ENCODE measurements at places on chromosomes 7 and 10.
A peak's percentile ranks its signal among the peaks of the same experiment; 100 is the strongest.

- peak; percentile 33 for DNase-seq
These were observed 27.6 kb downstream of the SLC35G1 start for GRCh38 chr10:93921338-93921737.

GRCh38 chr10:14584661-14585060 is 190.0 kb downstream of the FAM107B start:
- peak; percentile 48 for DNase-seq

DNA sequence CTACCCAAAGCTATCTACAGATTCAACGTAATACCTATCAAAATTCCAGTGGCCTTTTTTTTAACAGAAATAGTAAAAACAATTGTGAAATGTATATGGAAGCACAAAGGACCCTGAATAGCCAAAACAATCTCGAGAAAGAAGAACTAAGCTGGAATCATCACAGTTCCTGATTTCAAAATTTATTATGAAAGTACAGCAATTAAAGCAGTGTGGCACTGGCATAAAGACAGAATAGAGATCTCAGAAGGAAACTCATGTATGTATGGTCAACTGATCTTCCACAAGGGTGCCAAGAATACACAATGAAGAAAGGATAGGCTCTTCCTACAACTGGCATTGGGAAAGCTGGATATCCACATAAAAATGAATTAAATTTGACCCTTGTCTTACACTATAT is 23.2 kb downstream of the PNLIPRP3 start:
- no peak for DNase-seq

- peak; percentile 66 for DNase-seq
These were observed 31.2 kb downstream of the PRTFDC1 start for GRCh38 chr10:24920907-24921881.

- DNase-seq = no peak
These were observed 12.7 kb upstream of the COL28A1 start for GRCh38 chr7:7548407-7548806.

- DNase-seq = no peak
These were observed 12.7 kb upstream of the SFMBT2 start for GRCh38 chr10:7423521-7423920.

DNA sequence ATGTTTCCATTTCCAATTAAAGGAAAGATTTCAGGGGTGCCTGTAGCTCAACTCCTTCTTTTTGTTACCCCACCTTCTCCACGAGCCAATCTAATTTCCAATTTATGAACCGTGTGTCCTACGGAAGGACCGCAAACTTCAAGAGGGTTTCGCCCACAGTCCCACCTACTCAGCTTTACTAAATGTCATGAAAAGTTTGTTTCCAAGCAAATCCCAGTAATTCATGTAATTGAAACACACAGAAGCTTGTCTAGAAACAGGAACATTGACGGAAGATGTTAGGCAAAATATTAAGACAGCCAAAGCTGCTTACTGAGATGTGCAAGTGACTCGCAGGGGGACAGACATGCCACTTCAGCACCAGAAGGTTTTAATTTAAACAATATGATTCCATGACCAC is 32.9 kb upstream of the LYZL1 start:
- DNase-seq = no peak

DNA sequence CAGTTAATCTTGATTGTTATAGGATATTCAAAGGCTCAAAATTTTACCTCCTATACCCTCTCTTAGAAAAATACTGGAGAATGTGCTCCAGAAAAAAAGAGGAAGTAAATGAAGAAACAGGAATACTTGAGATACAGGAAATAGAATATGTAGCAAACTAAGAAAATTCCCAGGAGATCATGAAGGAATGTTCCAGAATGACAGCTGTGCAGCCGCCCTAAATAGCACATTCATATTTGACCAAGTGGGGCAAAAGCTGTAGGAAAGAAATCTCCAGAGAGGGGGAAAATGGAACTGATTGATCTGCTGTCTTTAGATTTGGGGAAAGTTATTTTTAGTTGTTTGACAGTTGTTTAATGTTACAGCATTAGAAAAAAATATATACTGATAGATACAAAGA is 46.2 kb upstream of the ZEB1 start:
- no peak for DNase-seq

- no peak for DNase-seq
These were observed 209.3 kb downstream of the AHR start for GRCh38 chr7:17507717-17508116.

DNA sequence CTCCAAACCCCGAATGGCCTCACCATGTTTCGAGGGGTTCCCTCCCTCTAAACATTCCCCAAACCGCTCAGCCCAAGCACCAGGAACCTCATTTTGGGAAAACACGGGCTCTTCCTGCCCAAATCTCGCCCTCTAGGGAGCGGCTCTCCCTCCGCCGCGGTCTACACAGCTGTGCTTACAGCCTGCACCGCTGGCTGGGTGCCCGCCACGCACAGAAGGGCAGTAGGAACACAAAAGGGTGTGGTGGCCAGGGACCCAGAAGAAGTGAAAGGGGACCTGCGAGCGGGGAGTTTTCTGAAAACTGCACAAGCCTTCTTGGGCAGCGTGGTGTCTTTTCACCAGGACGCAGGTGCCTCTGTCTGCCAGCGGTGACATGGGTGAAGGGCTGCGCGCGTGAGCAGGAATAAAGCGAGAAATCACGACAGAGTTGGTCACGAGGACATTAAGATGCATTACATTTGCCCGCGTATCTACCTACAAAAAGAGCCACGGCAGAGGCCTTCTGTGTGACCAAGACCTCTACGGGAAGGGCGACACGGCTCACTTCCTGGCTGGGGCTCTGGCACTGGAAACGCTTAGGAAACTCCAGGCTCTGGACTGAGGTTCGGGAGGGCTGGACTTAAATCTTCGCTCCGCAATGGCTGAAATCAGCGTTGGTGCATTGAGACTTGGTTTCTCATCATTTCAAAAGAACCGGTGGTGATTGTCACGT is 171.7 kb downstream of the LSM5 start:
- no peak for DNase-seq

DNA sequence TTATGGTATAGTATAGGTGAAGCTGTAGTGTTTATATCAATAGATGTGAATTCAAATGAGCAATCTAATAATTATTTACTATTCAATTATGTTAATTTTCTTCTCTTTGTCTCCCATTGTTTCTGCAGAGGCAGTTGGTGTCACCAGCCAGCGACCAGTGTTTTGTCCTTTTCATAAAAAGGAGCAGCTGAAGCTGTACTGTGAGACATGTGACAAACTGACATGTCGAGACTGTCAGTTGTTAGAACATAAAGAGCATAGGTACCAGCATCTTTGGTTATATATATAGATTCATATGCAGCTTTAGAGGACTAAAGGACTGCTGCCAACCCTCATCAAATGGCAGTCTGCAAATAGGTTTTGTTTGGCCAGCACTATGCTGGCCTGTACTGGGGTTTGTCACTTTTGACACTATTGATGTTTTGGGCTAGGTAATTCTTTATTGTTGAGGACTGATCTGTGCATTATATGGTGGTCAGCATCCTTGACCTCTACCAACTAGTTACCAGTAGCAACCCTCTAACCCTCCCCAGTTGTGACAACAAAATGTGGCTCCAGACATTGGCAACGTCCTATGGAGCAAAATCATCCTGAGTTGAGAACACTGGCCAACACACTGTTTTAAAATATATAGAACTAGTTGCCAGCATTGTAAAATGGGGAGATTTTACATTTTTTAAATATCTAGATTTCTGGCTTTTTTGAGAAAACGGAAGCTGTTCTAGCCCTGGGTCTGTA is 59.2 kb downstream of the TRIM24 start:
- no peak for DNase-seq

GRCh38 chr7:6288270-6288860 is 15.9 kb upstream of the CYTH3 start:
- no peak for DNase-seq

- no peak for DNase-seq
These were observed 228.2 kb upstream of the CCDC6 start for GRCh38 chr10:60134548-60134947.

- DNase-seq = no peak
These were observed 99.4 kb downstream of the TCERG1L start for GRCh38 chr10:131211965-131212619.

DNA sequence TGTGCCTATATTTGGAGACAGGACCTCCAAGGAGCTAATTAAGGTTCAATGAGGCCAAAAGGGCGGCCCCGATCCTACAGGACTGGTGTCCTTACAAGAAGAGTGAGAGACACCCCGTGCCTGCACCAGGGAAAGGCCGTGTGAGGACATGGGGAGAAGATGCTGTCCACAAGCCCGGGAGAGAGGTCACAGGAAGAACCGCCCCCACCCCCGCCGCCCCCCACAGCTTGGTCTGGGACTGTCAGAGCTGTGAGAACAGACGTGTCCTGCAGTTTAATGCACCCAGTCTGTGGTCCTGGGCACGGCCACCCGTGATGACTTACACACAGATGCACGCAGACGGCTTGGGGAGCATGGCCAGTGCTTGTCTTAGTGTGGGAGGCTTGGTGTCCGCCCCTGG is 399.5 kb downstream of the DNAJB6 start:
- DNase-seq = no peak

DNA sequence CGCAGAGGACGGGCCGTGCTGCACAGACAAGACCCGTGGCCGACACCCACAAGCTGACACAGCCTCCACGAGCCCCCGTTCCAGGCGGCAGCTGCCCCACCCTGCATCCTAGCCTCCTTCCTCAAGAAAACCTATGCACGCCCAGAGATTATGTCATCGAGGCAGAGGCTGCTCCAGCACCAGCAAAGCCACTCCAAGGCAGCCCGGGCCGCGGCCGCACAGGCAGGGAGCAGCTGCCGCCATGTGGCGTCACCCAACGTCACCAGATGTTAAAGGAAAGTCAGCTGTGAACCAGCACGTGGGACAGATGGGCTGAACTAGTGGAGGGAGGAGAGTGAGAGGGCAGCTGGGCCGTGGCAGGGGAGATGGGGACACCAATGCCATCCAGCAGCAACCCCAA is 59.8 kb downstream of the STK32C start:
- no peak for DNase-seq

DNA sequence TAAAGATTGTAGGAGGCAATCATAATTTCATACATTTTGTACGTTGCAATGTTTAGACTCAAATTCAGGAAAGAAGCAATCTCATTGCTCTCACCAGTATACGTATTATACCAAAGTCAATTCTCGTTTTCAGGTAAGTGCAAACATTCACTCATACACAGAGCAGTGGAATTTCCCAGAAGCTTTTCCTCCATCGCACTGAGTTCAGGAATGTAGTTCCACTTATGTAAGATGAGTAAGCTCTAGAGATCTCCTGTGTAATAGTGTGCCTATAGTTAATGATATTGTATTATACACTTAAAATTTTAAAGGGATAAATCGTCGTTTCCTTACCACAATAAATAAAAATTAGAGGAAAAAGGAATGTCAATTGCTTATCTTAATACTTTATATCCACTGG is 470.8 kb upstream of the KCND2 start:
- DNase-seq = no peak

DNA sequence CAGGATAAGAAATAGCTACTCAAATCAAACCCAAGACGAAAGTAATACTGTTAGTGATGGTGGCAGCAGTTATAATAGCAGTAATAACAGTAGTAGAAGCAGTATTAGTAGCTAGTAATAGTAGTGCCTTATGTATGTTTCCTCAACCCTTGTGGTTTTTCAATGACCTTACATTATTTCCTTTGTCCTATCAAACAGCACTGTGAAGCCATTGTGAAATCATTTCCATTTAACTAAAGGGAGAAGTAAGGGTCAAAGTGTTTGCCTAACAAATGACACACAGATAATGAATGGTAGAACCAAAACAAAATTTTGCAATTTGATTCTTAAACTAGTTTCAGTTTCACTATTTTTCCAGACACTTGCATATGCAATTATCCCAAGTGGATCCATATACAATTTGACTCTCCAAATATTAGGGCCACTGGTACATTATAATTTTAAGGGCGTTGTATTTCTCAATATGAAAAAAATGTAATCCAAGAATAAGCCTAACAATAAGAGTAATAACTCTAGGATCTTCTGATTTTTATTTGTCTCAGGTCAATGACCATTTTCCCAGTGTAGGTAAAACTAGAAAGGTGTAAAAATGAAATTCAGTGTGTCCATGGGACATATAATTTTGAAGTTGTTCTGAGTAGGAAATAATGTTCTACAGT is 33.7 kb upstream of the TMEM26 start:
- DNase-seq = no peak

GRCh38 chr10:31664803-31665202 is 263.8 kb downstream of the ARHGAP12 start:
- DNase-seq = no peak

GRCh38 chr7:55509322-55509721 is 63.0 kb downstream of the VOPP1 start:
- DNase-seq = no peak

- no peak for DNase-seq
These were observed 31.1 kb downstream of the SEMA3E start for GRCh38 chr7:83617858-83618257.

DNA sequence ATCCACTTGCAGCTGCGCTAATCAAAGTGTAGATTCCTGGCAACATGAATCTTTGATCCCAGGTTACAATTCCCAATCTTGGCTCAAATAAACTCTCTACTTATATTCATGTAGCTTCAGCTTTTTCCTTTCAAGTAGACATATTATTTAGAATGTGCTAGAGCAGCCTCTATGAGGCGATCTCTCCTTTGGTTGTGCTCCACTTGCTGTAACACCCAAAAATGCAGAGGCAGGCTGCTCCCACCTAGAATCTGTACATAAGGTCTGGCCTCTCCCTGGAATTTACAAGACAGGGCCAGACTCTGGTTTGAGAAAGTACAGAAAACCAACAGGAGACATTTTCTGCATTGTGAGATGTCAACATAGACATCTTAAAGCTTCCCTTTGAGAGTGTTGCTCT is 23.1 kb downstream of the ZNF107 start:
- no peak for DNase-seq

GRCh38 chr7:96727534-96728088 is 18.0 kb upstream of the SEM1 start:
- no peak for DNase-seq

DNA sequence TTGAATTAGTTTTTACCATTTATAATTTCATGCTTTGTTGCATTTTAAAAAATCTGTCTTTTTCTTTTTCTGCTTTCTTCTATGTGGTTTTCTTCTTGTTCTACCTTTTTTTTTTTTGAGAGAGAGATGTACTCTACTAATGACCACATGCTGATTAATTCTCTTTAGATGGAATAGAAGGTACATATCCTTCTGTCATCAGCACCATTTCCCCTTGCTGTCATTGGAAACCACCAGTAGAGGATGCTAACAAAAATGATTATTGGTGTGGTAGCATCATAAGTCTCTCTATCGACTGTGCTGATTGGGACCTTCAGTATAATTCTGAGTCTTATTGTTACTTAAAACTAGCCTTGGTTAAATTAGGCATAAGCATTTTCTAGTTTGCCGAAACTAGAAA is 3.6 kb downstream of the ZEB1 start:
- DNase-seq = no peak

Data from activated naive CD4-positive, alpha-beta T cell treated with anti-CD3 and anti-CD28 coated beads, Interleukin-2, amount 50 U/mL, for 16 hours (primary cell).